ENCODE measurements at places on chromosomes 6 and 20. TPM values are rescaled to one million over a fixed set of nuclear protein-coding genes. Genes with fewer than 3 reads are reported as not detected.

DNA sequence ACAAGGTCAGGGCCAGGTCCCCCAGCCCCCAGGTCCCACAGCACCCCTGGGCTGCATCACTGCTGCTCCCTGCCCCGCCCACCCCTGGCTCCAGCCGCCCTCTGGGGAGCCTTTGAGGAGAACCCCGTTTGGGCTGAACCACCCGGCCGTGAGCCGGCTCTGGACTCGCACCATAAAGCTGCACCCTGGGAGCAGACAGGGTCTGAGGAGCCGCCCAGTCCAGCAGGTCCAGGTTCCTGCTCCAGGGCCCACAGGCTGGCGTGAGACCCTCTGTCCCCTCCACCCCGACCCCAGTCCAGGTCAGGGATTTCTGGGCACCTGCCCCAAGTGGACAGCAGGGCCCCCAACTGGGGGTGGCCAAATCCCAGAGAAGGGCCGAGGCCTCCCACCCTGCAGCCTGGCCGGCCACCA is 8.3 kb downstream of the CHRNA4 start:
- no peak for DNase-seq

- no peak for DNase-seq
Observed at GRCh38 chr6:84877515-84878210, 113.3 kb upstream of the TBX18 start.

- DNase-seq = peak; percentile 5
Observed at GRCh38 chr6:30171677-30172471, 8.5 kb downstream of the TRIM15 start.

DNA sequence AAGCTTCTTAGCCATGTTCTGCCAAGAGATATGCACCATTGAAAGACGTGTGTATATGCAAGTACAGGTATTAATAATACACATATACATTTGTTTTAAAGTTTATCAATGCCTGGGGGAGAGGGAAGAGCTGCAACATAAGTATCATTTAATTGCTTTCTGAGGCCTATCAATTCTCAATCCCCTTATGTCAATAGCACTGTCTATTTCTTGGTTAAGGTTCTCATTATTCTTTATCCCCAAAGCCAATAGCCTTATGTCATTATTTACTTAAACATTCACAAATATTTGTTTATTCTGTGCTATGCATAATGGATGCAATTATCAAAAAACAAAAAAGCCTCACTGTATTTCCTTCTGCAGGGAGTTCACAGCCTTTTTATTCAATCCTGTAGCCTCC is 350.3 kb upstream of the KCNQ5 start:
- DNase-seq = no peak

DNA sequence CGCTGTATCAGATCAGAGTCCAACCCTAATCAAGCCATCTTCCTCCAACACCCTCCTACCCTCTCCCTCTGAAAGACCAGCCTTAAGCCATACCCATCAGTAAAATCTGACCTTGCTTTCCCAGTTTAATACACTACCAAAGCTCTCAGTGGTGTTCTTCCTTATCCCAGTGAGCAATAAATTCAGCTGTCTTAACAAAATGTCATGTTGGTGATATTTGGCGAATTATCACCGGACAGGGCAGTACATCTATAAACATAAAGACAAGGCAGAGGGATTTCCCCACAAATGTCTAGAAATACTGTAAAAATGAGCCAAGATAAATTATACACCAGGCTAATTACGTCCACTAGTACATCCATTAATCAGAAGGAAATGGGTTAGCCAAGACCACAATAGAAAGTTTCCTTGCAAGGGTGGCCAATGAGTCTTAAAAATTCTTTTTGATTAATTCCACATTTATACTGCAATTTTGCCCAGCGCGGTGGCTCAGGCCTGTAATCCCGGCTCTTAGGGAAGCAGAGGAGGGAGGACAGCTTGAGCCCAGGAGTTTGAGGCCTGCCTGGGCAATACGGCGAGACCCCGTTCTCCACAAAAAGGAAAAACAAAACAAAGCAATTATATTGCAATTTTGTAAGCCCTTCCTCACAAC is 905 bp downstream of the RARS2 start:
- peak; percentile 23 for DNase-seq

DNA sequence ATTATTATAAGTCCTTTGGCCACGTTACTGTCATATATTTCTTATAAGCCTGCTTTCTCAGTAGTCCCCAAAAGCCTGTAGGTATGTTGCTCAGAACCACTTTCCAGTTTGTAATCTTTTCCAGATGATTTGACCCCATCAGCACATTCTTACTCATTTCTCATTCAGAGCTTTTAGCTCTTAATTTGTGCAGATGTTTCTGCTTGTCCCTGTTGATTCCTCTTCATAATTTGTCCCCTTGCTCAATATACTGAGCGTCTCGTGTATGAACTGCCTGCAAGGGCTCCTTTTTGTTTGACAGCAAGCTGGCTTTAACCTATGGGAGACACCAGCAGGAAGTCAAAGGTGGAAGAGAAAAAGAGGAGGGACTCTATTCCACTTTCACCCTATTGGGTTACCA is 733.8 kb upstream of the GJE1 start:
- DNase-seq = no peak

The NT5DC1 gene
- total RNA-seq = 20.0 TPM

- DNase-seq = no peak
Observed at GRCh38 chr6:55726144-55726543, 147.2 kb upstream of the HMGCLL1 start.

- DNase-seq = no peak
Observed at GRCh38 chr6:170383466-170384035, 77.0 kb downstream of the FAM120B start.
